ENCODE measurements at places on chromosomes 5 and 9.

DNA sequence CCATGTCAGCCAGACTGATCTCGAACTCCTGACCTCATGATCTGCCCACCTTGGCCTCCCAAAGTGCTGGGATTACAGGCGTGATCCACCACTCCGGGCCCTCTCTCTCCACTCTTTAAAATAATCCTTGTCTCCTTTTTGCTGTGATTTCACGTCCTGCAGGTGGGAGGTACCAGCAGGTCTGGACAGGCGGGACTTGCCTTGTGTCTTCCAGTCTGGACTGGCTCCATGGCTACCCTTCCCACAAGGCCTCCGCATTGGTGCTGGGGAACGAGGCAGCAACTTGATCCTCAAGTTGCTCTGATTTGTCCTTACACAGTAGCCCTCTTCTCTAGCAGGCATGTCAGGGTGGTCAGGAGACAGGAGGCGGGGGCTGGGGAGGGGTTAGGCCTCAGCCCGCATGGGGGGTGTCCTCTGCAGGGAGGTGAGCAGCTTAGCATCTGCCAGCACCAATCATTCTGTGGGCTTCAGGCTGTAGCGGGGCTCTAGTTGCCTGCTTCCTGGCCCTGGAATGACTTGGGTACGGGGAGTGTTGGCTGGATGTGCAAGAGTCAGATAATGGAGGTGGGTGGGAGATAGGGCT, 54.3 kb downstream of the TENT4A start:
- DNase-seq: no peak

- DNase-seq: no peak
Measured at GRCh38 chr9:99112750-99113413, 8.0 kb downstream of the TGFBR1 start.

- DNase-seq: no peak
Measured at GRCh38 chr9:89367726-89368437, 49.6 kb downstream of the SECISBP2 start.

DNA sequence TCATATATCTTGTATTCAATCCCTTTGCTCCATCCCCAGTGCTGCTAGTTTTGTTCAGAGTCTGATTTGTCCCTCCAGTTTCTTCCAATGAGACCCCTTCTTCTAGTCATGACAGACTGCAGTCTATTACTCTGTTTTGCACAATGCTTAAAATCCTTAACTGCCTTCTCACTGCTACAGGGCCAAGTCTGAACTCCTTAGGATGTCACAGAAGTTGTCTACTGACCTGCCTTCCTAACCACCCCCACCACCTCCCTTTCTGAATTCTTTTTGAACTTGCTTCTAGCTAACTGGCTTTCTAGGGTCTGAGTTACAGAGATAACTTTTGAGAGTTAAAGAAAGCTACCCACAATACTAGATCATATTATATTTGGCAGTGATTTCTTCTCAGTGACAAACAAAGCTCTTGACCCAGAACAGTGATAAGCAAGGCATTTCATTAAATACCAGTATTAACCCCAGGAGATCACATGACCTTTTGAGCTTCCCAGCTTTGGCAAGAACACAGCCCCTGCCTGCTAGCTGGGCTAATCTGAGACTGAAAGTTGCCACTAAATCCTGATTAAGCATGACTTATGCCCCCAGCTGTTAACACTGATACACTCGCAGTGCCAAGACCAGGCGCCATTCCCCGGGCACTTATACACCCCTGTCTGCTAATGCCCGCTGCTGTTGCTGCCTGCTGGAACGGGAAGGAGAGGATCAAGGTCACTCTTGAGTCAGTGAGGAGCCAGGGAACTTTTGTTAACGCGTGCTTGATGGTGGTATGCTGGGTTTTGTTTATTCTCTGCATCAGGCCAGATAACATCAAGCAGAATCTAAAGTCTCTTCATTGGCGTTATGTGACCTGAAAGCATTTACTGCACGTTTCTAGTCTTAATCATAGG, 36.4 kb upstream of the ADAMTSL1 start:
- DNase-seq: no peak

DNA sequence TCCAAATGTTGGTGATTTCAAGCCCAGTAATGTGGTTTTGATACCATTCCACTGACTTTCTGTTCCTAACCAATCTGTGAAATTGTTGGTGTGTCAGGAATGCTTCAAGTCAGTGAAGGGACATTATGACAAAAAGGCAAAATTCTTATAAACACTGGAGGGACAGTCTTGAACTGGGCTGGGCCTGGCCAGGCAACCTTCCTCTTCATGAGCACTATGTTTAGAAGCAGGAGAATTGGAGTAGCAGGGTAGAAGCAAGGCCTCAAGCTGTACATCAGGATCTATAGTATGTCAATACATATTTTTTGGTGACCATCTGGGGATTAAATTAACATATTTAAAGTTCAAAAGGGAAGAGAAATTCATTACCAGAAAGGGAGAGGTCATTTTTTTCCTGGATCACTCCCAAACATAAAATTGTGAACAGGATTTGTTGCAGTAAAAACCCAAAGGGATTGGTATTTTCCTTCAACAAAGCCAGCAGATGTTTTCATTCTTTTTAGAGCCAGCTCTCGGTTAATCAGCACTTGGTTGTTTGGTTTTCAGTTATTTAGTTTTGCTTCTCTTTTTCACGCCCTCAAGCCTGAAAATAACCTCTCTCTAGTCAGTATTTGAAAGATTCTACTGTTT, 77.9 kb upstream of the PIK3R1 start:
- DNase-seq: no peak

DNA sequence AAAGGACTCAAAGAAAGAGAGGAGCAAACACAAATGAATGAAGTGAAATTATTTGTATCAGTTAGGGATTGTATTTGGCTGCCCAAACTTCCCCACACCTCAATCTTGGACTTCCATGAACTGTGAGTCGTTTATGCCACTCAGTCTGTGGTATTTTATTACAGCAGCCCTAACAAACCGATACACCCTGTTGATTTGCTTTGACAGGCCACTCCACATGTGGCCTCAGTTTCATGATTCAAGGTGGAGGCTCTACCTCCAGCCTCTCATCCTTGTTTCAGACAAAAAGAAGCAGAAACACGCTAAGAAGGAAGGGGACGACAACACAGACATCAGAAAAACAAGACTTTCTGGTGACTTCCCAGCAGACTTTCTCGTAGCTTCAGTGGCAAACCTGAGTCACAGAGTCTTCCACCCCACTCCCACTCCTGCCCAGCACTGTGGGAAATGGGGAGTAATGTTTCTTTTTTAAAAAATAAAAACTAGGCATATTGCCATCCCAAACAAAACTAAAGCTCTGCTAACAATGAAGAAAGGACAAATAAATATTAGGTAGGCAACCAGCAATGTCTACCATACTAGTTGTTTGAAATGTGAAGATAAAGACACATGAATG, 52.2 kb upstream of the ABCA1 start:
- no peak for DNase-seq

DNA sequence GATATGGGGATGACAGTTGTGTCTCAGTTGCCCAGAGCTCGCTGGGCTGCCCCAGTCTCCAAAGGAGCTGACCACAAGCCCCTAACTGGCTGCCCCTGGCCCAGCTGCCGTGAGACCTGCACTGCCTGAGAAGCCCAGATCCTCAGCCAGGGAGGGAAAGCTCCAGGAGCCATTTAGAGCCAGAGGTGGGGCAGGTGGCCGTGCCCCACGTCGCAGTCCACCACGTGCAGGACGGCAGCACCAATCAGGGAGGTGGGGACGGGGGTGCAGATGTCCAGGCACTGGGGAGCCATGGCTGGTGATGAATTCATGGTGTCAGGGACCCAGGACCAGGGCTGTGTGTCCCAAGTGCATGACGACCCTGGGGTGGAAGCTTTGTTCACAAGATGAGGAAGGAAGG, 13.4 kb downstream of the PRRX2 start:
- DNase-seq: no peak

- DNase-seq: no peak
Measured at GRCh38 chr5:172637740-172638139, 3.3 kb upstream of the NEURL1B start.

- no peak for DNase-seq
Measured at GRCh38 chr9:137975936-137976565, 98.5 kb downstream of the CACNA1B start.

- DNase-seq: no peak
Measured at GRCh38 chr5:119801570-119801969, 172.2 kb downstream of the FAM170A start.

DNA sequence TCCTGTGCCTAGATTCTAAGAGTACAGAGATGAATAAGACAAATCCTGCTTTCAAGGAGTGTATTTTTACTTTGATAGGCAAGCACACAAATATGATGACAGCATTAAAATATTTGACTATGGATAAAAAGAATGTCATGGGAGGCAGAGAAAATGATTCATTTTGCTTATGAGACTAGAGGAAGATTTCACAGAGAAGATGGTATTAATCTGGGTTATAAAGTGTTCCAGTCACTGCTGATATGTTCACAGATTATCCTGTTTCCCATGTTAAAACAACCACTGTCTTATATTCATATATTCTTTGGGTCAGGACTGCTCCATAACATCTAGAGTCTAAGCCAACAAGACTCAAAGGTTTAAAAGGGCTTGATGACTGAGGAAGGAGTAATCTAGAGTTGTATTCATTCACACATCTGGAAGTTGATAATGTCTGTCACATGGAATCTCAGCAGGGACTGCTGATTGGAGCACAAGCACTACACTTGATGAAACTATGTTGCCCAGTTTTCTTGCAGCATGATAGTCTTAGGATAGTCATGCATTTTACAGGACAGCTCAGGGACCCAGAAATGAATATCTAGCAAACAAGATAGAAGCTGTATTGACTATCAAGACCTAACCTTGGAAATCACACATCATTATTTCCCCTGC, 79.3 kb downstream of the STARD4 start:
- DNase-seq: no peak

- DNase-seq: no peak
Measured at GRCh38 chr5:149750596-149750995, 20.5 kb downstream of the PPARGC1B start.

DNA sequence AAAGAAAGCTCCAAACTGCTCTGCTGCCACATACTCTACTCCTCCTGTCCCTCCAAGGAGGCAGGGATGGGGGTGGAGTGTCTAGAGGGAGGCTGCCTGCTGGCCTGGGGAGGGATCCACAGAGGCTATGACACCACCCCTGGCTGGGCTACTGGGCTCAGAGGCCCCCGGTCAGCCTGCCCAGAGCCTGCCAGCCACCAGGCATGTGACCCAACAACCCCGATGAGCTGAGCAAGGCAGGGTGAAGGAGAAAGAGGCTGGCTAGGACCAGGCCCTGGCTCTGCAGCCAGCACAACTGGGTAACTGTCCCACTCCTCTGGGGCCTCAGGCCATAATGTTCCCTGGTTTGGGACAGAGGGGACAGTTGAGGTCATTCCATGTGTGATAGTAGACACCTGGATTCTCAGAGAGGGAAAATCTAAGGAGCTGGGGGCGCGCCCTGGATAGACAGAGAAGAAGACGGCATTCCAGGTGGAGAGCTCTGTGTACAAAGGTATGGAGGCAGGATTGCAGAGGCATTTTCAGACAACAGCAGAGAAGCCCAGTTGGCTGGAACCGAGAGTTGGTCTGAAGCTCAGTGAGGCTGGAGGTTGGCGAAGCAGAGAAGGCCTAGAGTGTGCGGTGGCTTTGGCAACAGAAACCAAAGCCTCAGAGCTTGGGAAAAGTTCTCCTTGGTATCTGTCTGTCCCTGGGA, 33.8 kb upstream of the IL17B start:
- DNase-seq: no peak

GRCh38 chr9:131382850-131383729, 10.8 kb upstream of the PRRC2B start:
- peak; percentile 95 for DNase-seq

- DNase-seq: no peak
Measured at GRCh38 chr5:143543358-143544255, 140.1 kb upstream of the NR3C1 start.

- DNase-seq: no peak
Measured at GRCh38 chr5:6431214-6432195, 17.2 kb upstream of the UBE2QL1 start.

- DNase-seq: peak; percentile 7
Measured at GRCh38 chr9:132673355-132673754, 3.1 kb downstream of the GTF3C4 start.

DNA sequence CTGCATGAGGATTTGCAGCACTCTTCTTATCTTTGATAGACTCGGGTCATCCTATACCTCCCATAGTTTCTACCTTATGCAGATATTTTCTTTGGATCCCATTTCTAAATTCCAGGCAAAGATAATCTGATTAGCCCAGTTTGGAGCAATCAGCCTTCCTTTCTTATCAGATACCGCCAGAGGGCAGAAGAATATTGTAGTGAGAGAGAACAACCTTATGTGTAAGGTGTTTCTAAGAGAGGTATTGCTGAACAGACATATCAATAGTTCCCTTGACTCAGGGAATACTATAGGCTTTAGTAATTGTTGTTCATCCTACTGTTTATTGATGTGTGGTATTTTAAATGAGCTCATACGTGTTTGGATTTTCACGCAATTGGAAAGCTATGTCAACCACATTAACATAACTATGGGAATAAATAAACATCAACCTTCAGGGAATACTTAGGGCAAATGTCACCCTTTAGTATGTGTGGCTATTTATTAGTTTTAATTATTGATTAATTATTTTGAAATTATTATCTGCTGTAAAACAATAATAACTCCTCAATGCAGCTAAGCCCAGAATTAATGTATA, 1435.2 kb upstream of the CDH9 start:
- DNase-seq: peak; percentile 8

DNA sequence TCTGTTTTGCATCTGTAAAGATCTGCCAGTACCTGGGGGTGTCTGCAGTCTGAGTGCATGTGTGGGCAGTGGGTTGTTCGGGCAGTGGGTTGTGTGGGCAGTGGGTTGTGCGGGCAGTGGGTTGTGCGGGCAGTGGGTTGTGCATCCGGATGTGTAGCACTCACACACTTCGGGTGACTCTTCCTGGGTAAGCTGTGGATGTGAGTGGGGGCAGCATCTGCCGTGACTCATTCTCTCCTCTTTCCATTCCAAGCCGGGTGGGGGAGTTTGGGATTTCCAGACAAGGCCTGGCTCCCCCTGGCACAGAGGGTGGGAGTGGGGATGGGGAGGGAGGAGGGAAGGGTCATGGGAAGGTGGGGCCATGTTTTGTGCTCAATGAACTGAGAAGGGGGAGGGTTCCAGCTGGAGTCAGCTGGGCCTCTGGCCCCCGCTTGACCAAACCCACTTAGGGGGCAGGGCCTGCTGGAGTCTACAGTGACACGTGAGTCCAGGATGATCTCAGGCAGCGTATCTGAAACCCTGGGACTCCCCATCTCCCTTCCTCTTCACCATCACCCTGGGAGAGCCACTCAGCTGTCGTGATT, 8.3 kb downstream of the CRB2 start:
- DNase-seq: no peak

- DNase-seq: no peak
Measured at GRCh38 chr9:85377731-85378289, 363.9 kb downstream of the AGTPBP1 start.

- DNase-seq: no peak
Measured at GRCh38 chr5:68734781-68735180, 359.0 kb upstream of the SLC30A5 start.

- DNase-seq: no peak
Measured at GRCh38 chr5:1205255-1206180, 4.1 kb downstream of the SLC6A19 start.
